Left ventricle myocardium superior (tissue), 1 donor: ENCODE measurements at places on chromosomes 16 and 17.

GRCh38 chr16:12132290-12132689 is 155.8 kb downstream of the SNX29 start:
- no peak for DNase-seq

GRCh38 chr17:61398721-61399130 is 917 bp upstream of the TBX2 start:
- DNase-seq: peak; percentile 30

DNA sequence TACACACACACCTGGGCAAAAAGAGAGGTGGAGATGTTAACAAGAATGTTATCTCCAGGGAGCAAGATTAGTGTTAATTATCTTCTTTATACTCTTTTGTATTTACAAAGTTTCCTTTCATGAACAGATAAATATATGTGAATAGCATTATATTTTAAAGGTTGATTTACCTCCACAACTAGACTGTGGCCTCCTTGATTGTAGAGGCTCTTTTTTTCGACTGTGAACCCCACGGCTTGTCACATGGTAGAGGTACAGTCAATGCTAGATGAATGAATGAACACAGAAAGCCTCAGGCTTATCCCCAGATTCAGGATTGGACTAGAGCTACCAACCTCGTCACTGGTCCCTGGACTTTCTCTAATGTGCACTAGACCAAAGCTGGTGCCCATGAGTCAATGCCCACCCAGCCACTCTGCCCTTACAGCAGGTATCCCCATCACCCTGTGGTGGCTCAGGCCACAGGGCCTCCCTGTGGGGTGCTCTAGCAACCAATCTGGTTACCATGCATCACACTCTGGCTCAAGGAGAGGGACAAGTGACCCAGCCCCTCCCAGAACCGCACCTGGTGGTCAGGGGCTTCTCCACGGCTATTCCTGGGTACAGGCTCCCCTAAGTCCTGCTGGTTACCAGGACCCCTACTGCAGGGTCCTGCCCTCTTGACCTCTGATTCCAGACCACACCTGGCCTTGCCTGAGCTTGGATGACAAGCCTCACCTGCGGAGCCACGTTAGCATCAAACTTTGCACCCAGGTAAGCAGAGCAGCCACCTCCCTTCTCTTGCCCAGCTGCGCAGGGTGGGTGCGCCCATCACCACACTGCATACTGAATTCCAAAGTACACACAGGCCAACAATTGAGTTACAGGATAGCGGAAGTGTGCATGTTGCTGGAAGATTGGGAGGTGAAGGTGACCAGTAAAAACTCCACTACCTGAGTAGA is 101.0 kb downstream of the CDYL2 start:
- no peak for DNase-seq

- DNase-seq: peak; percentile 52
Measured at GRCh38 chr16:4101421-4102219, 14.6 kb downstream of the ADCY9 start.

GRCh38 chr16:3618769-3619141 is 7.3 kb upstream of the SLX4 start:
- DNase-seq: no peak

DNA sequence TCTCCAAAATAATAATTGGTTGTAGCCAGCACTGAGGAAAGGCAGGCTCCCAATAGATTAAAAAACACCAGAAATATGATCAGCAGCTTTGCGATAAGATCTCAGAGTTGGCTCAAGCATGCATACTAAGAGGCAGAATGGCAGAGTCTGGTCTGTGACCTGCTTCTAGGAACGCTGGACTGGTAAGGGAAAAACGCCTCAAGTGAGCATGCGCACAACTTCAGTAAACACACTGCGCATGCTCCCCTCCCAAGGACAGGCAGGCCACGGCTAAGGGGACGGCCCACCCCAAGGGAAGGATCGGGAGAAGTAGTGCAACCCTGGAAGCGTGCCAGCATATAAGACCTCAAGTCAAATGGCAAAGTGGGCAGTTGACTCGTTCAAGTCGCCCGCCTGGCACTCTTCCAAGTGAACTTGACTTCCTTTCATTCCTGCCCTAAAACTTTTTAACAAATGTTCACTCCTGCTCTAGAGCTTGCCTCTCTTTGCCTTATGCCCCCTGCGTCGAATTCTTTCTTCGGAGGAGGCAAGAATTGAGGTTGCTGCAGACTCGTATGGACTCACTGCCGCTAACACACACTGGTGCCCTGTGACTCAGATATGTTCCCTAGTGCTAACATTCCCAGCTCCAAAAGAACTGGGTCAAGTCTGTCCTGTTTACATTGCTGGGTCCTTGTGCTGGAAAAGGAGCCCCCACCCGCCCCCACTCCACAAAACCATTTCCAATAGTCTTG is 22.4 kb upstream of the PRM1 start:
- no peak for DNase-seq

- no peak for DNase-seq
Measured at GRCh38 chr16:2954656-2955381, 9.3 kb upstream of the KREMEN2 start.

DNA sequence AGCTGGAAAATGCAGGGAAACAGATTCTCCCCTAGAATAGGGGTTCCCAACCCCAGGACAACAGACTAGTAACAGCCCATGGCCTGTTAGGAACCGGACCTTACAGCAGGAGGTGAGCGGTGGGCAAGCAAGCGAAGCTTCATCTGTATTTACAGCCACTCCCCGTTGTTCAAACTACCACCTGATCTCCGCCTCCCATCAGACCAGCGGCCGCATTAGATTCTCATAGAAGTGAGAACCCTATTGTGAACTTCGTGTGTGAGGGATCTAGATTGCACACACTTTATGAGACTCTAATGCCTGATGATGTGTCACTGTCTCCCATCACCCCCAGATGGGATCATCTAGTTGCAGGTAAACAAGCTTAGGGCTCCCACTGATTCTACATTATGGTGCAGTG is 3.5 kb downstream of the CD300LB start:
- DNase-seq: no peak

DNA sequence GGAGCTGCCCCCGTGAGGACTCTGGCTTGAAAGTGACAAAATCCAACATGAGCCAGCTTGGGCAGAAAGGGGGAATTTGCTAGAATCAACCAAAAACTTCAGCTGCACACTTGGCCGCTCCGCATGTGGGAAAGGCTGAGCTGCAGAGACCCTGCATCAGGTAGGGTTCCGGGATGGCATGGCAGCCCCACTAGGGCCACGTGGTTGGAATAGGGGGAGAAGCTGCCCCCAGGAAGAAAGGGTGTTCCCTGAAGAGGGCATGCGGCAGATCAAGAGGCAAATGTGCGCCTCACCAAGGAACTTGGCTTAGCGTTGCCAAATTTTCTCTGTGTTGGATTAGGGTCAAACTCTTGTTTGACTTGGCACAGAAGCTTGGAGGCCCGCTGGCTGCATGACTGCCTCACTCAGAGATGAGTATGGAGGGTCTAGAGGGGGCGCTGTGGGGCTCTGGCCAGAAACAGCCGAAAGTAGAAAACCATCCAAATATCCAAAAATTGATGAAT is 29.2 kb upstream of the WFIKKN2 start:
- DNase-seq: no peak

GRCh38 chr17:16419074-16419928 is 3.9 kb downstream of the TRPV2 start:
- DNase-seq: no peak

GRCh38 chr16:10558746-10559641 is 21.4 kb downstream of the EMP2 start:
- DNase-seq: peak; percentile 84

GRCh38 chr17:6098050-6098822 is 28.1 kb downstream of the WSCD1 start:
- DNase-seq: no peak

- DNase-seq: no peak
Measured at GRCh38 chr17:73325527-73325842, 13.7 kb upstream of the CDC42EP4 start.

- DNase-seq: peak; percentile 61
Measured at GRCh38 chr16:88971371-88972097, 5.5 kb downstream of the CBFA2T3 start.
